ENCODE measurements at places on chromosomes 4 and X. TPM values are rescaled to one million over a fixed set of nuclear protein-coding genes. Genes with fewer than 3 reads are reported as not detected.
A peak's percentile ranks its signal among the peaks of the same experiment; 100 is the strongest.

- DNase-seq: peak; percentile 38
Observed at GRCh38 chr4:185128272-185129119, 14.6 kb upstream of the SLC25A4 start.

GRCh38 chr4:85772470-85772869 lies 297.5 kb downstream of the ARHGAP24 start:
- DNase-seq: no peak

- DNase-seq: no peak
Observed at GRCh38 chrX:55754861-55755294, 37.3 kb downstream of the RRAGB start.

Gene COX7B2
- total RNA-seq: not detected

Gene SLC6A14
- total RNA-seq: not detected

All from occipital lobe (tissue), 3 donors.